Right forelimb (tissue), 1 donor: ENCODE measurements at places on chromosomes 7 and 10.

DNA sequence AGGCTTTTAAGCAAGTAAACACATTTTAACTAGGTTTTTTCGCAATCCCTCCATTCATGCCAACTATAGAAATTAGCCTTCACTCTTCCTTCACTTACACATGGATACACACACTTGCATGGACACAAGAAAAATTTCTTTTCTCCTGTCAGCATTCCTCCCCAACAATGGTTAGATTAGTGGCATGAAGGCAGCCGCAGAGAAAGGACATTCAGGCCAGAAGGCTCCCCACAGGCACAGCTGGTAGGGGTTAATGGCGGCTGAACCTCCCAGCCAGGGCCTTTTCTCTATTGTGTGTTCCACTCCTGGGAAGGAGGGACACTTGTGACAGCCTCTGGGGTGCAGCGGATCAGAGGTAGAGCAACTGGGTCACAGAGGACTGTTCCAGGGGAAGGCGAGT is 255.0 kb upstream of the SP8 start:
- no peak for DNase-seq

DNA sequence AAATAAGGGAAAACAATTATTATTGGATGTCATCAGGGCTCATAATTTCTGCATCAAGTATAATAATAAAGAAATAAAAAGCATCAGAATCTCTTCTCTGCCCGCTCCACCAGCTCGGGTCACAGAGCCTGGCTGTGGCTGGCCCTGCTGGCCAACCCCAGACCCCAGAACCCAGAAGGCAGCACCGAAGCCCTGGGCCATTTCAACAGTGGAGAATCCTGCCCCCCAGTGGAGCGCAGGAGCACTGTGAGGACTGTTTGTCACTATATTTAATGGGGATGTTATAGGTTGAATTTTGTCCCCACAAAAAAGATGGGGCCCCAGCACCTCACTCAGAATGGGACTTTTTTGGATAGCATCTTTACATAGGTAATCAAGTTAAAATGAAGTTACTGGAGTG is 27.3 kb downstream of the DENND11 start:
- no peak for DNase-seq

- no peak for DNase-seq
These were observed 147.5 kb upstream of the FRMD4A start for GRCh38 chr10:14478201-14478600.

DNA sequence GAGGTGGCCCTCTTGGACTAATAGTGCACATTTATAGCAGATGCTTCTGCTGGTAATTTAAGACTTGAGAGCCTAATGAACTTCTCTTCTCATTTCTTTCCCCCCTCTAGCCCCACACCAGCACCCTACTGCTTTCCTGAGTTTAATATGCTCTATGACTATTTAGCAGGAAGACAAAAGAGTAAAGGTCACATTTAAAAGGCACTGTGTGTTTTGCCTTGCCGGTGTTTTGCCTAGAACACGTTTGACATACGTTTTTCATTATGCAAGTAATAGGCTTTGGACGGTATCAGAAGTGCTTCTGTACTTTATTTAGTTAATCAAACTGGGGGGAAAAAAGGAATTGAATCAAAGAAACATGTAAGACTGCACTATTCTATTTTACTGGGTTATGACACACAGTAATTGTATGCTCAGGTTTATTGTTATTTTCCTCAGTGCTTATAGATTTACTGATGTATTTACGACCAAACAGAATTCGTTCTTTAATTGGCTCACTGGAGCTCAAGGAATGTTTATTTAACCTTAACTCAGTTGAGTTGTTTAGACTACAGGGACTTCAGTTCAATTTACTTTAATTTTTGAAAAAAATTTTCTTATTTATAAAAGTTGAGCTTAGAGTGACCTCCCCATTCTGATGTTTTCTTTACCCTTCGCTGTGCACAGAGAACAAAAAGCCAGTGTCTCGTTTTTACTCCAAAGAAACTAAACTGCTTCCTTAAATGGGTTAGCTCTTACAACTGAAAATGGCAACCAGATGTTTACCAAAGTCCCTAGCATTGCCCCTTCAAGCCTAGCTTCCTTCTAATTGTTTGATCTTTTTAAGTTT is 35.4 kb downstream of the CPED1 start:
- no peak for DNase-seq

DNA sequence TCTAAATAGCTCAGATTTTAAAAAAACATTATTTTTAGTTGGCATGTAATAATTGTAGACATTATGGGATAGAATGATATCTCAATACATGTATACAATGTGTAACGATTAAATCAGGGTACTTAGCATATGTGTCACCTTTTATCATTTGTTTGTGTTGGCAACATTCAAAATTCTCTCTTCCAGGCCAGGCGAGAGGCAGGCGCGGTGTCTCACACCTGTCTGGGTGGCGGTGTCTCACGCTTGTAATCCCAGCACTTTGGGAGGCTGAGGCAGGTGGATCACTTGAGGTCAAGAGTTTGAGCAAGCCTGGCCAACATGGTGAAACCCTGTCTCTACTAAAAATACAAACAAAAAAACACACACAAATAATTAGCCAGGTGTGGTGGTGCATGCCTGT is 151.7 kb downstream of the RTKN2 start:
- no peak for DNase-seq

DNA sequence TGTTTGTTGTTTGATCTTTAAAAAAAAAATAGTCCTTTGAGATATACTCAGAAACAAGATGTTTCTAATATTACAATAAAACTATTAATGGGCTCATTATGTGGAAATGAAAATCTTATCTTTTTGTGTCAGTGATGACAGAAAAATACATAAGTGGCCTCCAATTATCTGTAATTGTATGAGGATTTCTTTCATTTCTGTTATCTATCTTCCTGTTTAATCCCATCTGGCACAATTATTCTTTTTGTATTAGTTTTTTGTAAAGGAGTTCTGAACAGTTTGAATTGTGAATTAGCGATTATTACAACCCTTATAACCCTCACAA is 270.8 kb downstream of the BBS9 start:
- no peak for DNase-seq

DNA sequence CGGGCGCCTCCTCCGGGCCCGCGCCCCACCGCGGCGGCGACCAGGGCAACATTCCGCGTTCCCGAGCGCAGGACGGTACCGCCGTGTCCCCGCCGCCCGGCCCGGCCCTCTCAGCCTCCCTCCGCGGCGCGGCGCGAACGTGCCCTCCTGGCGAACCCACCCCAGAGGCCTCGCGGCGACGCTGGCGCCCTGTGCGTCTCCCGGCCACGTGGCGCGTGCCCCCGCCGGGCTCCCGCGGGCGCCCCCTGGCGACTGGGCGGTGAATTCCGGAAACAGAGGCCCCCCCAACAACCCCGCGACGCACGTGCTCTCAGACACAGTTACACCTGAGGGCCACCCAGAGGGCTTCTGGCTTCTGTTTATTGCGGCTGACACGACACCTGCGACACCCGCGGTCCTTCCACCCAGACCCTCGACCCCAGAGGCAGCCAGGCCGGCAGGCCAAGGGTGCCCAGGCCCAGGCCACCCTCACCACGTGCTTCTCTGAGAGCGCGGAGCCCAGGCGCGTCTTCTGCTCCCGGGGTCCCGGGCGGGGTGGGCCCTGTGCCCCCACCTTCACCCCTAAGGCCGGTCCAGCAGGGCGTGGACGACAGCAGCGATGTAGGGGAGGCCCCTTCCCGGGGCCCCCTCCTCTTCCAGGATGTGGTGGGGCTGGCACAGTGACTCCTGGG is at the start of gene SAP25:
Gene SAP25 (minus strand): TSS at position 210 of the 671 bp plus-strand sequence. CDS start 158 bp downstream, at position 52.
- no peak for DNase-seq

DNA sequence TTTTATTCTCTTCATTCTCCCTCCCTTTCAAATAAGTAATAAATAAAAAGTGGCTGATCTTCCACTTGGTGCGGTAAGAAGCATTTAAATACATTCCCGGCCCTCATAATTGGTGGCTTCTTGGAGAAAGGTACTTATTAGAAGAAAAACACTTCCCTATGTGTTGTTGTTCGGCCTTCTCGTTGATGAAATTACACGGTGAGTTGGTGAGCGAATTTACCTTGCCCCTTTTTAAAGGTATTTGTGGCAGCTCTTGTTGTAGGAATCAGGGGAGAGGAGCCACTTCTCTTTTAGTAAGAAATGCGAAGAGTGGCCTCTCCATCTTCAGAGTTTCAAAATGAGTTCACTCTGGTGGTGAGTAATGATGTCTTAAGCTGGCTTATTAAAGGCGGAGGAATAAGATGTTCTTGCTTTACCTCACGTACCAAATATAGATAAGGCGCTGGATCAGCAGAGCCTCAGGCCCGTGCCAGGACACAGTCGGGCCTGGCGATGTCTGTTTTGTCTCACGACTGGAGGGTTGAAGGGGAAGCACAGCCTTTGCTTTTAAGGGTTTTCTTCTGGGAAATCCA is 135.9 kb downstream of the CUX1 start:
- DNase-seq, result no peak

- DNase-seq, result no peak
These were observed 79.2 kb downstream of the NEUROD6 start for GRCh38 chr7:31261341-31261740.

DNA sequence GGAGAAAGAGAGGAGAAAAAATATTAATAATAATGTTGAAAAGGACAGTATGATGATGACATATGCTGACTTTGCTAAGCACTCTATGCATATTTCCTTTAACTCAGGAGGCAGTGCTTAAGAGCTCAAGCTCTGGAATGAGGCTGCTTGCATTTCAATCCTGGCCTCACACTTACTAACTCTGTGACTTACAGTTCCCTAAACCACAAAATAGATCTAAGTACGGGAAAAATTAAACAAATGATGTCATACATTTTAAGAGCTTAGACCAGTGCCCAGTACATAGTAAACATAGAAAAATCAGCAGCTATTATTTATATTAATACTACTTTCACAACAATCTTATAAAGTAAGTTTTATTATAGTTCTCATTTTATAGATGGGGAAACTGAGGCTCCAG is 61.3 kb downstream of the GFRA1 start:
- no peak for DNase-seq

- DNase-seq, result no peak
These were observed 58.5 kb upstream of the UBE3C start for GRCh38 chr7:157080111-157080730.

- no peak for DNase-seq
These were observed 478.5 kb downstream of the KIF20B start for GRCh38 chr10:90179696-90180407.

DNA sequence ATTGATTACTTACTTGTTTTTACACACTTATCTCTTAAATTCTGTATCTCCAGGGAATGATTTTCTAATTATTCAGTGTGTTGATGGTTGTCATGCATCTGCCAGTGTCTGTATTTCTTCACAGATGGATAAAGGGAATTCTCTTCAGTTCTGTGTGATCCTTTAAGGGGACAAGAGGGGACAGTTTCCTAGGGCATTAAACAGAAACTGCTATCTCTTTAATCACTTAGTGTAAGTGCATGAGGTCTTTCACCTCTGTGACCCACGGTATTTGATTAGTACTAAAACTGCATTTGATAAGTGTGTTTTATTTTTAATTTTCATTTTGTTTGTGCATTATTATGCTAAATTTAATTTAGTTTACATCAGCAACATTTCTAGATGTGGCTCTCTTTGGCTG is 26.6 kb upstream of the SEMA3D start:
- no peak for DNase-seq

- DNase-seq, result no peak
These were observed 56.1 kb downstream of the HIBADH start for GRCh38 chr7:27606270-27607209.

DNA sequence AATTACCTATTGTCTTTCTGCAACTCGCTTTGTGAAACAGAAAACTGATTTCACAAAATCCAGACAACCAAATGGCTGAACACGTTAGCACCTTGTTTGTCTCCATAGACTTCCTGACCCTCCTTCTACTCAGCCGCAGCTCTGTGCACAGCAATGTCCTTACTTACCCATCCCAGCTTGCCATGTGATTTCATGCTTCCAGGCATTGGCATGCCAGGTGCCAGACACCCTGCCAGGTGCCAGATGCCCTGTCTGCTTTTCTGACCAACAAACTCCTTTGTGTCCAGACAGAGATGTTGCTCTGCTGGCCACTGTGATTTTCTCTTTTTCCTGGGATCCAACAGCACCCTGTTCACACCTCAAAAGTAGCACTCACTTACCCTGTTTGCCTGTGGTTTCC is 16.1 kb upstream of the FAM170B start:
- DNase-seq, result no peak
